HS-5 (cell line): ENCODE measurements at places on chromosomes 11 and 22.
A peak's percentile ranks its signal among the peaks of the same experiment; 100 is the strongest.

- DNase-seq, result no peak
These were observed 21.9 kb downstream of the SBF2 start for GRCh38 chr11:10272132-10272531.

DNA sequence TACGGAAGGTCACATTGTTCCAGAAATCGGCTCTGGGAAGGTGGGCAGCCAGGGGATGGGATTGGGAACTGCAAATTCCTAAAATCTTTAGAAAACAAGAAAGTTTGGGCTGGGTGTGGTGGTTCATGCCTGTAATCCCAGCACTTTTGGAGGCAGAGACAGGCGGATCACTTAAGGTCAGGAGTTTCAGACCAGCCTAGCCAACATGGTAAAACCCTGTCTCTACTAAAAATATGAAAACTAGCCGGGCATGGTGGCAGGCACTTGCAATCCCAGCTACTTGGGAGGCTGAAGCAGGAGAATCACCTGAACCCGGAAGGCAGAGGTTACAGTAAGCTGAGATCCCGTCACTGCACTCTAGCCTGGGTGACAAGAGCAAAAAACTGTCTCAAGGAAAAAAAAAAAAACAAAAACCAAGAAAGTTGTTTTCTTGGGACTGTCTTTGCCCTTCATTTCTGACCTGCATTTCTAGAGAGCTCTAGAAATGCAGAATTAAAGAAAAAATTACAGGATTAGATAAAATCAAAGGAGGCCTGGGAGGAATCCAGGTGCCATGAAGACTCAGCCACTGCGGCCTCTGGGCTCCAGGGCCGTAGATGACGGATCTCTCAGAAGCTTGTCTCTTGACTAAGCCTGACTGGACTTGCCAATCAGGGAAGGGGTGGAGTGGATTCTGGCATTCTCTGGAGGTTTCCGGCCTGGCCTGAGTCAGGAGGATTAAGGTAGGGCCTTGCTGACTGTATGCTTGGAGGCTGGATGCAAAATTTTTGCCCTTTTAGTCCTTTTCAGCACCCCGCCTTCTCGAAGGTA lies 5.3 kb upstream of the MALAT1 start:
- peak; percentile 97 for DNase-seq

DNA sequence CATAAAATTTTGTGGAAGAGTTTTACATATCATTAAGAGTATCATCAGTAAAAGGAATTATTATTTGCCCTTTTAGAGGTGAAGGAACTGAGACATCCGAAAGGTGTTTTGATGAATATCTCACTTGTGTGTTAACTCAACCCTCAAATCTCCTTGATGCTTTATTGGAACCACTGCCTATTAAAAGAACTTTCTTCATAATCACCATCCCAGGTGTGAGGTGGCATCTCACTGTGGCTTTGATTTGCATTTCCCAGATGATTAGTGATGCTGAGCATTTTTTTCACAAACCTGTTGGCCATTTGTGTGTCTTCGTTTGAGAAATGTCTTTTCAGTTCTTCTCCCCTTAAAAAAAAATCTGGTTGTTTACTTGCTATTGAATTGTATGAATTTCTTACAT lies 134.0 kb upstream of the SYN3 start:
- DNase-seq, result no peak

DNA sequence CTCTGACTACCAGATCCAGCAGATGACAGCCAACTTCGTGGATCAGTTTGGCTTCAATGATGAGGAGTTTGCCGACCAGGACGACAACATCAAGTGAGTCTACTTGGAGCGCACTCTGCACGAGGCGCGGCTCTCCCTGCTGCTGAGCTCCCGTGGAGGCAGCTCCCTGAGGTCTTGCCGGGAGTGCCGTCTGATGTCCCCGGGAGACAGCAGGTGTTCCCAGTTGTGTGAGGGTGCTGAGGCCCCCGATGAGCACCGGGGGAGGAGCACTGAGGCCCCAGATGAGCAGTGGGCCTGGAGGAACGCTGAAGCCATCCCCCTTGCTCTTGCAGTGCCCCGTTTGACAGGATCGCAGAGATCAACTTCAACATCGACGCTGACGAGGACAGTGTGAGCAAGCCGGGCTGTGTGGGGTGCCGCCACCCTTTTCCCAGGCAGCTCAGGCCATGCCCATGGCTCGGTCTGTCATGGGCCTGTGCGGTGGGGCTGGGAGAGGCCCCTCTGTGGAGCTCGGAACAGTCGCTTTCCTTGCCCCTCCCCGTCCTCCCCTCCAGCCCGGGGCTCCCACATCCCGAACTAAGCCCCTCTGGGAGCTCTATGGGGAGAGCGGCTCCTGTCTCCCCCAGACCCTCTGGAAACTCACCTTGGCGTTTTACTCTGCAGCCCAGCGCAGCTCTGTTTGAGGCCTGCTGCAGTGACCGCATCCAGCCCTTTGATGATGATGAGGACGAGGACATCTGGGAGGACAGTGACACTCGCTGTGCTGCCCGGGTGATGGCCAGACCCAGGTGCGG lies 37.1 kb downstream of the SBF1 start:
- DNase-seq, result no peak

- no peak for DNase-seq
These were observed 28.6 kb upstream of the ELFN2 start for GRCh38 chr22:37455896-37456295.

DNA sequence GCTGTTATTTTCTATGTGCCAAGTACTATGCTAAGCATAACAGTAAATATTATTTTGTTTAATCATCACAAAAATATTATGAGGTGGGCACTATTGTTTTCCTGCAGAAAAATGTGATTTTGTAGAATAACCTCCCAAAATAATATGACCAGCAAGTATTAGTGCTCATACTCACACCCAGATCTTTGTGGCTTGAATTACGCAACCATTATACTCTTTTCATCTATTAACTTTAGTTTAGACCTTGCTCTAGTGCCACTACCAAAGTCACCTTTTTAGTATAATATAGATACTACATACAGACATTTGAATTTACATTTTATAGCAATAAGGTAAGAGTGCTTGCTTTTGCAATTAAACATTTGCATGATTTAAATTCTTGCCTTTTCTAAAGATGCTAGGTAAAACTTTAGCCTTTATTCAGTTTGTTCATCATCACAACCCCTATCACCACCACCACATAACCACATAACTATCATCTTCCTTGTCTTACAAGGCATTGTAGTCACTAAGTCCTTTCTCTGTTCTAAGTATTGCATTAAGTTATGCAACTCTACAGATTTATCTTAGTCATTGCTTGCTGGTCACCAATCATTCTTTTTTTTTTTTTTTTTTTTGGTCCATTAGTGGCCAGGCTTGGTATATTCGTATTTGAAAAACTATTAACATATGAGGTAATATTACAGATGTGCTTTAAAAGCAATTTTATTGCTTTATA lies 68.4 kb downstream of the GAS2 start:
- DNase-seq, result peak; percentile 2

GRCh38 chr11:27563201-27563600 lies 56.6 kb upstream of the LIN7C start:
- peak; percentile 38 for DNase-seq

DNA sequence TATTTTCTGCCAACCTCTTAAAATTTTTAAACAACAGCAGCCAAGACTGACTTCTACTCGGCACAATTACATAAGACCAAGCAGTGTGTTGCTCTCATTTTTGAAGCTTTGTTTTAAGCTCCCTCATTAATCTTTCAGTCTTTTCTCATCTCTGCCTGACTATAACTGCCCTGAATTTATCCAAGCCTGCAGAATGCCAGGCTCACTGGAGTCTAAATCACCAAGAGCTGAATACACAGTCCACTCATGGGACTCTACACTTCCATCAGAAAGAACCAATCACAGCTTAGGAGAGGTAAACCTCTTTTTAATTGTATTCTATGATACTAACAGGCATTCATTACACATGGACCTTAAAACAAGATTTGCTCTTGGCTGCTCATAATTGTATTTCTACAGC lies 178.7 kb downstream of the CADM1 start:
- DNase-seq, result no peak

DNA sequence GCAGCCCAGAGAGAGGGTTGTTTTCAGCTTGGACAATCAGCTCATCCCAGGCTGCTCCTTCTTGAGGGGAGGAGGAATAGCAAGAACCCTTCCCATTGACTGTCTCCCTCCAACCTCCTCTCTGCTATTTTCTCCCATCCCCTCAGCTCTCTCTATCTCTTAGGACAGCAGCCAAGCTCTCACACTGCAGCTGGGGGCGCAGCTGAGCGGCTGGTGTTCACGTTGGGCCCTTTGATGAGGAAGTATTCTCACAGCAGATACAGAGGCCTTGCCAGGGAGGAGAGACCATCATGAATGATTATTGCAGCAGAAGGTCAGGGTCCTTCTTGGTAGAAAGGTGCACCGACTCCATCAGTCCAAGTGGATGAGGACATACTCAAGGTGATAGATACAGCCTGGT lies 26.5 kb upstream of the CADM1 start:
- DNase-seq, result no peak

- no peak for DNase-seq
These were observed 18.7 kb downstream of the POU2AF1 start for GRCh38 chr11:111360150-111361043.

- no peak for DNase-seq
These were observed 70.7 kb upstream of the E2F8 start for GRCh38 chr11:19311308-19312030.

DNA sequence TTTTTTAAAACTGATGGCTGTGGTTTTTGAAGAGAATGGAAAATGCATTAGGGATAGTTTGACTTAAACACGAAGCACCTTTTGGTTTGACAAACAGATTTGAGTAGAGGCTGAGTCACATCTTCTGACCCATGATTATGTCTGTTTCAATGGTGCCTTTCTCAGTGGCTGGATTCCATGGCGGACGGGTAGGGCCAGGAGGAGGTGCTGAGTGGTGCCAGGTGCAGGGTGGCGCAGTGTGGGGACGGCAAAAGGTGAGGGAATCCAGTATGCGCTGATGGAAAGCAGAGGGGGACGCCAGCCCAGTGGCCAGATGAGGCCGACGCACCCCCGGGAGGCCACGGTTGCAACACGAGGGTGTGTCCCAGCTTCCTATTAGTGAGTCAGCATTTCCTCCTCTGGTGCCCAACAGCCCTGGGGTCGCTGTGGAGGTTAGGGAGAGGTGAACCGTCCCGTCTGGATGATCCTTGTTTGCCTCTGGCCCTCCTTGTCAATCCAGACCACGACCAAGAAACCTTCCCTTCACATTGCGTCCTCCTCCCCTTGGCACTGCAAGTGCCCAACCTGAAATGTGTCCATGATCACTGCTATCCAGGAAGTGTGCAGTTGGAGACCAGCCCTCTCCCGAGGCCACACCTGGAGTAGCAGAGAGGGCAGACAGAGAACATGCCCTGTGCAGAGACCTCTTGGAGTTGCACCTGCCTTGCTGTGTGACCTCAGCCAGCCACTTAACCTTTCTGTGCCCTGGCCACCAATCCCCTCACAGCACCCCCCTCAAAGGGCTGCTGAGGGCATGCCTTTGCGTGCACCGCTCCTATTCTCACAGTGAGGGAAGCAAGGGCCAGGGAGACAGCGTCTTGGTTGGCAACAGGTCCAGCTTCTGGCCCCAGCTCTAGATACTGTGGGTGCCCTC lies 32.5 kb upstream of the ATXN10 start:
- peak; percentile 29 for DNase-seq

DNA sequence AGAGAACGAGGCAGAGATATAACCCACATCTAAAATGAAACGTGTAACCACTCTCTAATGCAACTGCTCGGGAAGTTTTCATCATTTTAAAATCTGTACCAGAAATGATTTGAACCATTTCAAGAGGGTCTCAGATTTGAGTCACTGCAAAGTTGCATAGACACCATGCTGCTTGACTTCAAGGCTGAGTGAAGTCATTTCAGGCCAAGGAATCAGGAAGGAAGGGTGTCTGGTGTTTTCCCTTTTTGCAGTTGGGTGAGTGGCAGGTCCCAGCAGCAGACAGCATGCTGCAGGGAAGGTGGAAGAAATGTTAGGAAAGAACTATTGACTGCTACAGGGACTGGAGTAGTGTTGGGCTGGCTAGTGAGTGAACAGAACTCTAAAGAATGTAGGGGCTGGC lies 16.5 kb downstream of the TANGO2 start:
- no peak for DNase-seq

- no peak for DNase-seq
These were observed 7.4 kb upstream of the CLPB start for GRCh38 chr11:72441752-72442207.

GRCh38 chr11:68546555-68546954 lies 86.0 kb downstream of the PPP6R3 start:
- DNase-seq, result no peak

GRCh38 chr11:66277471-66278362 lies at the start of gene CNIH2:
Gene CNIH2 (plus strand): TSS chr11:66278175. CDS start chr11:66278457, 282 bp downstream.
- DNase-seq, result no peak

GRCh38 chr11:46099963-46100316 lies 21.3 kb downstream of the PHF21A start:
- no peak for DNase-seq

DNA sequence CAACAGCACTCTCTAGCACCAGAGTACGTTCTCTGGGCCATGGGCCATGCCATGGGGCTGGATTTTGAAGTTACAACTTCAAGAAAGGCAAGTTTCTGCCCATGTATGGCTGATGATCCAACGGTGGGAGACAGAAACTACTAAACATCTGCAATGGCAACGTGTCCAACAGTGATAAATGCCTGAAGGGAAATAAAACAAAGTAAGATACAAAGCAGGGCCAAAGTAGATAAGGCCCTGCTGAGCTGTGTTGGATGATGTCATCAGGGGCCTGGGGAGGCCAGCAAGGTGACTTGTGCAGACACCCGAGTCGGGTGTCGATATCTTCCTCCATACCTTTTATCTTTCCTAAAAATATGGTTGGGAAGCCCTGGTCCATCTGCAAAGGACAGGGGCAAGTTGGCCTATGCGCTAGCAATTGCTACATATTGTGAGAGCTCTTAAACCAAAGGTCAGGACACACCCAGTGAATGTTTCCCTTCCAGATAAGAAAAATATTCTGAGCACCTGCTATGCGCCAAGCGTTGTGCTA lies 487.2 kb downstream of the MN1 start:
- DNase-seq, result no peak

- DNase-seq, result no peak
These were observed 1.8 kb downstream of the FUT4 start for GRCh38 chr11:94545264-94546161.

GRCh38 chr11:69030301-69030700 lies 17.3 kb upstream of the MRGPRF start:
- no peak for DNase-seq

- DNase-seq, result no peak
These were observed 144.8 kb downstream of the FEZ1 start for GRCh38 chr11:125351033-125351867.

GRCh38 chr11:123551079-123551478 lies 103.3 kb downstream of the SCN3B start:
- DNase-seq, result no peak

- no peak for DNase-seq
These were observed 107.2 kb downstream of the RCN1 start for GRCh38 chr11:32198053-32198452.
